ENCODE measurements at places on chromosomes 3 and 15. TPM values are rescaled to one million over a fixed set of nuclear protein-coding genes. Genes with fewer than 3 reads are reported as not detected.

Gene ROBO2
- total RNA-seq: not detected

Gene PP2D1
- not detected for total RNA-seq

Gene THAP10
- total RNA-seq: 4.8 TPM

Gene TXNRD3
- total RNA-seq: 8.5 TPM

Gene XCR1
- not detected for total RNA-seq

Gene COX5A
- 562 TPM for total RNA-seq

Gene TRPM1
- total RNA-seq: not detected

All from A549 treated with RU486 at 1 μM for 4 hours (cell line).